ENCODE measurements at places on chromosomes 4 and X.

DNA sequence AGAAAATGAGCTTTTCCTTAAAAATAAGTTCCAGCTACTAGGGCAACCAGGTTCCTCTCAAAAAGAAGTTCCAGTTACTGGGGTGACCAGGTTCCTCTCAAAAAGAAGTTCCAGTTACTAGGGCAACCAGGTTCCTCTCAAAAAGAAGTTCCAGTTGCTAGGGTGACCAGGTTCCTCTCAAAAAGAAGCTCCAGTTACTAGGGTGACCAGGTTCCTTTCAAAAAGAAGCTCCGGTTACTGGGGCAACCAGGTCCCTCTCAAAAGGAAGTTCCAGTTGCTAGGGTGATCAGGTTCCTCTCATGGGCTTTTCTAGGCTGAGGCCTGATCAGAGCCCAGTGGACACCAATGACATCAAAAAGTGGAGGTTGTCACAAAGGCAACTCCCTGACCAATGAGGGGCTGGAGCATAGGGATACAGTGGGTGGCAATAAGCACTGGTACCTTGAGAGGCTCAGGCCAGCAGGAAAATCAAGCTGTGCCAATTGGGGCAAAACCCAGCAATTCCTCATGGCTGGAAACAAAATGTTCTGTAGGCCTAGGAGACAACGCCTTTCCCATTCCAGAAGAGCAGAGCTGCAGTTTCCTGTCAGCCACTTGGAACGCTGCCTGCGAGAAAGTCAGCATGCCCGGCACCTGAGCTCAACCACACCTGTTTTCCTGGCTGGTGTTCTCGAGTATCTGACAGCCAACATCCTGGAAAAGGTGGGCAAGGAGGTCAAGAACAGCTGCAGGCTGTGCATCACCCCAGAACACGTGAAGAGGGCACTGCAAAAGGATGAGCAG is 12.3 kb upstream of the SYTL5 start:
- no peak for DNase-seq

- no peak for DNase-seq
Observed at GRCh38 chrX:97344724-97345123, 461.0 kb downstream of the RPA4 start.

DNA sequence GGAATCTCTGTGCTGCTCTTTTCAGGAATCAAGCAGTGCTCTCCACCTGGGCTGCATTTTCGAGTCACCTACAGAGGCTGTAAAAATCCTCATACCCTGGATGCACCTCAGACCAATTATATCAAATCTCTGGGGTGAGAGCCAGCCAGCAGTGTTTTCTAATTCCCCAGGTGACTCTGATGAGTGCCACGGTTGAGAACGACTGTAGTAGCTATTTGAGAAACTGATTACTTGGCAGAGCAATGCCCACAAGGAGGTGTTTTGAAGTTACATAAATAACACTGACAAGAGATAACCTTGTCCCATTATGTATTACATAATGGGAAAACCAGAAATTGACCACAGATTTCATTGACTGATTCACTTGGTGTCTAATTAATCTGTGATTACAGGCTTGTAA is 46.8 kb downstream of the CLCN4 start:
- DNase-seq, result no peak

- DNase-seq, result no peak
Observed at GRCh38 chrX:71160475-71160874, 15.8 kb downstream of the NLGN3 start.

- DNase-seq, result no peak
Observed at GRCh38 chr4:15736514-15737050, 33.7 kb downstream of the BST1 start.

All from stimulated activated CD4-positive, alpha-beta T cell treated with anti-CD3 and anti-CD28 coated beads, TNF-alpha, amount 100 ng/mL, for 1 hour (primary cell).